ENCODE measurements at places on chromosomes 5 and 9. TPM values are rescaled to one million over a fixed set of nuclear protein-coding genes. Genes with fewer than 3 reads are reported as not detected.

Gene NACC2
- 12.2 TPM for total RNA-seq

- no peak for DNase-seq
Observed at GRCh38 chr5:1540831-1541701, 17.3 kb upstream of the LPCAT1 start.

- no peak for DNase-seq
Observed at GRCh38 chr5:9691261-9691660, 61.1 kb upstream of the TAS2R1 start.

GRCh38 chr5:13658761-13659160 lies 285.7 kb downstream of the DNAH5 start:
- DNase-seq, result no peak

DNA sequence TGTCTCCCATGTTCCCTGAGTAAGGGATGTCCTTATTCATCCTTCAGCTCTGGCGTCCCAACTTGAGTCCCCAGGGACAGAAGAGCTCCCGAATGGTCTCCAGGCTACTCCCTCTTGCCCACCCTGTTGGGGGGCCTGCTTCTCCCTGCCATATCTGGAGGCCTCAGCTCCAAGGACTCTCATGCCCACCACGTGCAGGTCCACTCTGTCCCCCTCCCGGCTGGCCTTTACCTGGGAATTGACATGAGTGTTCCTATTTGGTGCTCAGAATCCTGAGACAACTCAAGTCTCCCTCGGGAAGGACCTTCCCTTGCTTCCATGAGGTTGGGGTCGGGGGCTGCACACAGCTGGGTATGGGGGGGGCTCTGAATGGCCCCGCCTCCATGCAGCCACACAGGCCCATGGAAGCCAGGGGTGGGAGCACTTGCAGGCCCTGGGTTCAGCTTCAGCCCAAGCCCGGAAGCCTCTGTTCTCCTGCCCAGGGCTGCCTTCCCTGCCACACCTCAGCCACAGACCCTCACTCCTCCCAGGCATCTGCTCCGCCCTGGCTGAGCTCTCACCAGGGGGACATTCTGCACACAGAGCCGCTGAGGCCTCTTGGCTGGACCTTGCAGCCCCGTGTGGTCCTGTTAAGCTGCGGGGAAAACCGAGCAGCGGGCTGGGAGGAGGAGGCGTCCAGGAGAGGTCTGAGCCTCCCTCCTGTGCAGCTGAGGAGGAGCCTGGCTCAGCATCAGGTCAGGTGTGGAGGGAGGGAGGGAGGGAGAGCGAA lies 121.9 kb downstream of the PHF2 start:
- DNase-seq, result no peak

Gene PPP2R2B
- total RNA-seq, result not detected

Gene GLE1
- 15.7 TPM for total RNA-seq

GRCh38 chr9:7137040-7137439 lies 379.3 kb downstream of the KDM4C start:
- no peak for DNase-seq

Gene DND1
- total RNA-seq, result 0.13 TPM

Measured in dermis microvascular lymphatic vessel endothelial cell (primary cell).